ENCODE measurements at places on chromosomes 1 and 21.

GRCh38 chr1:58629031-58629462 is 52.0 kb upstream of the TACSTD2 start:
- DNase-seq: no peak

GRCh38 chr1:112575154-112575804 is 43.7 kb downstream of the ST7L start:
- no peak for DNase-seq

DNA sequence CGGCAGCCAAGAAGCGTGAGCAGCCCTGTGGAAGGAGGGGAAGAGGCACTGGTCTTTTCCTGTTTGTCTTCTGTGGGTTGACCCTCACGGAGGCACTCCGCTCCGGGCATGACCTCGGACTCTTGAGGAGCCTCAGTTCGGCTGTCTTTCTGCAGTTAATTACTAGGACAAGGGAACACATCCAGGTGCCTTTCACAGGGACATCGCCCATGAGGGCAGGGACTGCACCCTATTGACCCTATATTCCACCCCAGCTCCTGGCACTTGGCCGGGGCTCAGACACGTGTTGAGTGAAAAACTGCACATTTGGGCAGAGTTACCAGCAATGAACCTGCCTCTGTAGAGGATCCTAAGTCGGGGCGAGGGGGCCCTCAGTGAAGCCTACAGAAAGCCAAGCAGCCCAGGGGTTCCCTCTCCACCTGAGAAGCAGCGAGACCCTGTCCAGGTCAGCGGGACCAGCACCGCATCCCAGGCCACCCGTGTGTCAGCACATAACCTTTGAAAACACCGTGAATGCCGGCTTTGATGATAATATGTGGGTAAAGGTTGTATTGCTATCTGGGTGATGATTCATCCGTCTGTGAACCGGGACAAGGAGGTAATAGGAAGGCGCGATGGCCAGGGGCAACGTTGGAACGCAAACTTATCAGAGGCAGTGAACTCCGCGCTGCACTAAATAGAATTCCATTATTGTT is 161.4 kb upstream of the ARHGEF16 start:
- DNase-seq: no peak

DNA sequence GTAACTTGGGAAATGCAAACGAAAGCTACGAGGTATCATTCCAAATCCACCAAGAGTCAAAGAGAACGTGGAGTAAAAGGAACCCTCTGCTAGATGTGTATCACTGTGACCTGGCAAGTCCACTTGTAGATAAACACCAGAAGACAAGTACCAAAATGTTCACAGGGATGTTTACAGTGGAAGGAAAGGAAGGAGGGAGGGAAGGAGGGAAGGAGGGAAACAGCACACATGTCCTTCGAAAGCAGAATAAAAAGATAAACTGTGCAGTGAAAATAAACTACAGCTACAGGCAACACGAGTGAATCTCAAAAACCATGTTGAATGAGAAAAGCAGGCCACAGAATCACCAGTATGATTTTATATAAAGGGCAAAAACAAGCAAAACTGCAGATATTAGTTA is 59.9 kb downstream of the TP53BP2 start:
- DNase-seq: no peak

DNA sequence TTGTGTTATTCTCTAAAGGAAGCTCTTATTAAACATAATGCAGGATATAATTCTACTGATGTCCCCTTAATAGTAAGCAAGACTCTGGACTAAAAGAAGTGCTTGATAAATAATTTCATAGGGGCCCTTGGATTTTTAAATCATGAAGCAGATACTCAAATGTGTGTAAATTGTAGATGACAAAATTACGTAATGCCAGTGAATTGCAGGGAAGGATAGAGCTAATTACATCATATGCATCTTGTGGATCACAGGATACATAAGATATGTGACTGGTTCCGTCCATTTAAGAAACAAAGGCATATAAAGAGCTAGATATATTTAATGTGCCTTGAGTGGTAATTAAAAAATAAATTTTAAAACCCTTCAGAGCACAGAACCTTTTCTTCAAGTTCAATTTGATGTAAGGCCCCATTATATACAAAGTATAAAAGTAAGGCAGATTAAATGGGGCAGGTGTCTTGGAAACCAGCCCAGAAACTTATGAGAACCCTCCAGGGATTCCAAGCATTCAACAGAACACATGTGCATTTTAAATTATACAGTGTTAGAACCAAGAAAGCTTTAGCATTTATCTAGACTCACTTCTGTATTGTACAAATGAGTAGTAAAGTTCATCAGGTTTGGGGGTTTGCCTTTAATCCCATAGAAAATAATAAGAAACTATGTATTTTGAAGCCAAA is 190.4 kb downstream of the NCAM2 start:
- DNase-seq: no peak

DNA sequence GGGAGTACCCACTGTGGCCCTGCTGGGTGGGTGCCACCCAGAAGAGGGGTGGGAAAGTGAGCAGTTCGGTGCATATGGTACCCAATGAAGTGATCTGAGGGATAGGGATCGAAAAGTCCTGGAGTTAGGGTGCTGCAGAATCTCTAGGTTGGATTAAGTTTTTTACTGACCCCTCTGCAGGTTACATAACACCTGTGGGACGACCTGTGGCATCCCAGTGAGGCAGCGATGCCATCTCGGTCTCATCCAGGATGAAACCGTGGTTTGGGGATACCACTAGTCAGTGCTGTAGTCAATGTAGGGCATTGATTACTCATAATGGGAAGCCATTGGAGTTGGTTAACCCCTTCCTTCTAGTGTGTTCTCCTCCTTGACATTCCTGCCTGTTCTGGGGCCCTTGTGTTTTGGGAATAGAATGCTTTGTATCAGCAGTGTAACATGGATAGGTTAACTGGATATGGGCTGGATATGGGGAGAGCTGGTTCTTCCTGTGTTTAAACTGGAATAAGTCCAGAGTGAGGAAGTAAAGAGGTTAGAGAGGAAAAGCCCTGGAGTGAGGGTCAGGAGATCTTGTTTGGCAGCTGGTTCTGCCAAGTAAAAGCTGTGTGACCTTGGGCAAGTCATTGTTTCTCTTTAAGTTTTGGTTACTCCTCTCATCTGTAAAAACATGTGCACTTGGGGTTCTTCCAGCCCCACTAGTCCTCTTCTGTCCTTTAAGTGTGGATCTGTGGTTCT is 42.8 kb upstream of the ATF3 start:
- DNase-seq: no peak

- DNase-seq: no peak
These were observed 84.7 kb upstream of the ETS2 start for GRCh38 chr21:38721055-38721454.

DNA sequence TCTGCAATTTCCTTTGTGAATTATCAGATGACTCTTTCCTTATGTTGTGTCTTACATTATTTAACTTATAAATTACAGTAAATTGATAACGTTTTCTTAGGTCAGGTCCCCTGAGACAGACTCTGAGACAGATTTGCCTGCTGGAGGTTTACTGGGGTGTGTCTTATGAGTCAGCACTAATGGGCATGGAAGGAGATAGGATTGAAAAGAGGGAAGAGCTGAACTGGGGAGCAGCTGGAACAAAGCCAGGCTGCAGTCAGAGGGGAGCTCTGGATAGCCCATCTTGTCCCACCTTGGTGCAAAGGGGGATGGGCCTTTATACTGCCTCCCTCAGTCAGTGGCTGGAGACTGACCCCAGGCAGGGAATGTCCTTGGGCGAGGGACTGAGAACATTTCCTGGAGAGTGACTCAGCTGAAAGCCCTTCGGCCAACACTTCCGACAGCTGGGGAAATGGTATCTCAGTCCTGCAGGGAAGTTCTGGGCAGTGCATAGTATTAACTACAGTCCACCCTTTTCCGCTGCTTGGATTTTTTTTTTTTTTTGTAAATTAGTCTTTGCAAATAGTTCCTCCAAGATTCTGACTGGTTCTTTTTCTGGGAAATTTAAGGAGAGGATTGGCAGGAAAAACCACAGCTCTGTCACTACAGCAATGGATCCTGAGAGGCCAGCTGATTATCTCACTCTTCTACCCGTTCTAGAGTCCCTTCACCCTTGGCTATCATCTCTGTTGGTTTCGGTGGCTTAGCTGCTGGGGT is 39.1 kb upstream of the CDC42BPA start:
- no peak for DNase-seq

DNA sequence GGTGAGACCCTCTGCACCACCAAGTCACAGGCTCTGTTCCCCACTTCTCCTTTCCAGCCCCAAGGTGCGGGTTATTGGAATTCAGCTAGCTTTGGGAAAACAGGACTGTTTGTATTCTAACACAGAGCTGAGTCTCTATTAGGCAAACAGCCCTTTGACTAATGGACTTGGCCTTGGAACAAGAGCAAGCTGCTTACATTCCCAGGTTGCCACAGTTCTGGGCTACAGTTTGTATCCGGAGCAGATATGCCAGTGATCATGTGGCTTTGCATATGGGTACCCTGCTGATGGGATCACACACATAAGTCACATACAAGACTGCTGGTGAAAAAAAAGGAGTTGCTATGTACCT is 110.5 kb upstream of the COA6 start:
- no peak for DNase-seq

DNA sequence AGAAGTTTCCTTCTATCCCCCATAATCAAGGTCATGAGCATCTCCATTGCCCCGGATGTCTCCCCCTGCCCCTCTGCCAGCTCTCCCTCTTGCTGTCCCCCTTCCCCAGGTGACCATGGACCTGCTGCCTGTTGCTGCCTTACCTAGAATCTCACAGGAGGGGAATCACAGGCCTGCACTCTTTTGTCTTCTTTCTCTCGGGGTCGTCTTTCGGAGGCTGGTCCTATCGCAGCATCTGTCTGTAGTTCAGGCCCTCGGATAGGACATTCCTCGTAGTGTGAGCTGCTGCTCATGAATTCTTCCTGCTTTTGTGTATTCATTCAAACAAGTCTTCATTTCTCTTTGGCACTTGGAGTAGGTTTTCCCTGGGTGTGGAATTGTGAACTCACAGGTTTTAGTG is 39.9 kb upstream of the ACTRT2 start:
- DNase-seq: no peak

DNA sequence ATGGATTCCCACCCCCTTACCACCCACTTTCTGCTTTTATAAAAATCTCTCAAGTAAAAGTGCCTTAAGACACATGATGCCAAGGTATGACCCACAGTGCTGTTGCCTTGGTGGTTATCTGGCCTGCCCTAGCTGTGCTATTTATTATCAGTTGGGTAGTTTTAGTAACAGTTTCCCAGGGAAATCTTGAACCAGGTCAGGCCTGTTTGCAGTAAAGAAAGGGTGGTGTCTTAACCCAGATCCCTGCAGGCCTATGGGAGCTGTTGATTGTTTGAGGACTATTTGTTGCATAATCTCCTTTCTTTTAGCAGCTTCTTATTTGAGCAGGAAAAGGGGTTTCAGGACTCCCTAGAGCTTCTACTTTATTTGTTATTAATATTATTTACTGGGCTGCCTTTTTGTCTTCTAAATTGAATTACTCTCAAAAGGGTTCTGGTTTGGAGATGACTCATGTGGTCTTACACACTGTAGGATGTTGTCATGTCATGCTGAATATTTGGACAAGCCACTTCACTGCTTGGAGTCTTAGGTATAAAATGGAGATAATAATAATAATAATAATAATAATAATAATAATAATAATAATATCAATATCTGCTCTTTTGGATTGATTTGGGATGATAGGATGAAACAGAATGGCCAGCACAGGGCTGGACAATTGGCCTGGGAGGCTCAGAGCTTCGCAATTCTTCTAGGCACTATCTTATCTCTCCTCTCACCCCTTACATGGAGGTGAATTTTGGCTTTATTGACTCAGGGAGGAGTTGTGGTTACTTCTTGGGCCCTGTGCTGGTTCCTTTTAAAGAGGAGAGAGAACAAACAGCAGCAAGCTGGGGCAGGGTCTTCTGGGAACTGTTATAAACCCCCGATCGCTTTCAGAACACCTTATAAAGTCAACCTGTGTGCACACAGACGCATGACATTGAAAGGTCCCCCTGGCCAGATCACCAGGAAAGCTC is 252.1 kb downstream of the PRDM2 start:
- no peak for DNase-seq

- no peak for DNase-seq
These were observed 367.4 kb downstream of the DISC1 start for GRCh38 chr1:231993968-231994455.

DNA sequence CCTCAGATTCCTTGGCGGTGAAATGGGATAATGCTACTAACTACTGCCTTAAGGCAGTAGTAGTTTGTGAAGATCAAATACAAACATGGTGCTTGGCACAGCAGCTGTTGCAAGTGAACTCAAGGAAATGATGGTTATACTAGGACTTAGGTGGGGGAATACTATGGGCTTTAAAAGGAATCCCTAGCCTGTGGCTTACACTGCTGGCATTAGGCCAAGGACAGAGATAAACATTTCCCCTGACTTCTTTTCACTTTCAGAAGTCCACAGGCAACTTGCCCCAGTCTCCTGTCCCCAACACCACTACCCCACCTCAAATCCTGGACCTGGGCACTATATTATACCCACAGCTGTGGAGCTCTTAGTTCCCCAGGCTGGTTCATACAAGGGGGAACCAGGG is 13.1 kb upstream of the VAMP4 start:
- DNase-seq: no peak

- no peak for DNase-seq
These were observed 195.5 kb downstream of the ADSS2 start for GRCh38 chr1:244256086-244256676.

Measured in activated CD8-positive, alpha-beta memory T cell treated with anti-CD3 and anti-CD28 coated beads for 4 hours (primary cell).